ENCODE measurements at places on chromosomes 13 and 19. TPM values are rescaled to one million over a fixed set of nuclear protein-coding genes. Genes with fewer than 3 reads are reported as not detected.

SULT2A1 gene
- total RNA-seq: not detected

NLRP12 gene
- total RNA-seq: 0.12 TPM

AXL gene
- total RNA-seq: not detected

GRCh38 chr19:7648265-7649014 lies 11.5 kb downstream of the STXBP2 start:
- no peak for DNase-seq

DNA sequence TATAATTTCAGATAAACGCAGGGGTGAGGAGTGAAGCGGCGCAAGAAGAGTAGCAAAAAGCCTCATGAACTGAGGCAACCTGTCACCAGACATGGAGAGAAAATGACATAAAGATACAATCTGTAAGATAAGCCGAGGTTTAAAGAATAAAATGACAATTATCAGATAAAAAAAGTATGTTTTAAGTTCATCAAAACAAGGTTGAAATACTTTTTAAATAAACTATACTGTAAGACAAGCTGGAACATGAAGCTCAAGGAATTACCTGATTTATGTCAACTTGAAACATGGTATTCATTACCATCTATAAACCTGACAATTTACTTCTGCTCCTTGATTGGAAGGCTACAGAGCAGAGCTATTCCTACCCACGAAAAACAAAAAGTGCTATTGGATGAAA lies 61.6 kb downstream of the MYCBP2 start:
- no peak for DNase-seq

DNA sequence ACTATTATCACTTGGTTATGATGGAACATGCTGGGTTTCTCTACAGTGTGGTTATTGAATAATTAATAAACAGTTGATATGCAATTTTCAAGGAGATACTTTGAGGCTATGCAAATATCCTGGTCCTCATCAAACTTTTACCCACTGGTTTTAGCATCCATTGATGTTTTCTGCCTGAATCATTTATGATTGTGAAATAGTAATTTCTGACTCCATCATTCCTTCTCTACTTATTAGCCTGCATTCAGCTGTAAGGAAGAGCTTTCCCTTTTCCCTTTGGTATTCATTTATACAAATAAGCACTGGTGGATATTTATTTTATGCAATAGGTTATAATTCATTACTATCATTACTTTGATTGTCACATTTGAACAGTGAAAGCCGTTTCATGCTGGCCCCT lies 13.9 kb upstream of the DNAJC15 start:
- no peak for DNase-seq

DNA sequence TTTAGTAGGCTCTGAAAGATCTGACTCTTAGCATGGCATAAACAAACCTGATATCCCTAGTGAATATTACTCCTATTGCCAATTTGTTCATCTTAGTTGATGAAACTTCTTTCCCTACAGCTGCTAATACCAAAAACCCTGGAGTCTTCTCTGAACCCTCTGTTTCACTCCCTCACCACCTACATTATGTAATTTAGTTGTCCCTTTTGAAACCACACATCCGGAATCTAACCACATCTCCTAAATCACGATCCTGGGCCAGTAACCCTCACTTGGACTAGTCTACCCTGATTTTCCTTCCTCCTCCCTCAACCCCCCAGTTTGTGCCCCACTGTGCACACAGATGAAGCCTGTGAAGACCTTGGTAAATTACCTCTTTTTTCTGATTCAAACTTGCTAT lies 1.2 kb downstream of the ZNF256 start:
- DNase-seq: no peak

DNA sequence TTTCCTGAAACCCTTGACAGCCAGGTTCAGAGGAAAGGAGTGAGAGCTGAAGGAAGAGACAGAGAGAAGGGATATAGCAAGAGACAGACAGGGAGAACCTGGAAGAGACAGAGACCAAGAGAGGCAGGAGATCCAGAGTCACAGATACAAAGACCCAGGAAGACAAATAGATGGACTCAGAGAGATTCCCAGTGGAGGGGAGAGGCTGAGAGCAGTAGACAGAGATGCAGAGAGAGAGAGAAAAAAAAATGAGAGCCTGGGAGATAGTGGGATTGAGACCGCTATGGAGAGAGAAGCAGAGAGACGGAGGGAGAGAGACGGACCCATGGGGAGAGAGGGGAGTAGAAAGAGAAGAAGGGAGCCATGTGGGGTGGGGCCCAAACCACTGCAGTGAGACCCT lies 763 bp downstream of the FXYD7 start:
- no peak for DNase-seq

Data from glutamatergic neuron (in vitro differentiated cells).